Activated T-helper 1 cell treated with anti-CD3 and anti-CD28 coated beads, Interleukin-12 subunit alpha, Interleukin-12 subunit beta, Interleukin-2, Interleukin-4 antibody, amounts not matched to agents 30 ng/mL and 10 ng/mL and 1 ng/mL, durations not matched to agents 14 hours and 24 hours and 36 hours (primary cell): ENCODE measurements at places on chromosomes 1 and 21. TPM values are rescaled to one million over a fixed set of nuclear protein-coding genes. Genes with fewer than 3 reads are reported as not detected.

- DNase-seq: no peak
These were observed 8.3 kb upstream of the CSF1 start for GRCh38 chr1:109902204-109902985.

GRCh38 chr1:25765923-25766589 is 33.9 kb upstream of the SELENON start:
- DNase-seq: no peak

- DNase-seq: no peak
These were observed 18.9 kb downstream of the HTR1D start for GRCh38 chr1:23198373-23198772.

DNA sequence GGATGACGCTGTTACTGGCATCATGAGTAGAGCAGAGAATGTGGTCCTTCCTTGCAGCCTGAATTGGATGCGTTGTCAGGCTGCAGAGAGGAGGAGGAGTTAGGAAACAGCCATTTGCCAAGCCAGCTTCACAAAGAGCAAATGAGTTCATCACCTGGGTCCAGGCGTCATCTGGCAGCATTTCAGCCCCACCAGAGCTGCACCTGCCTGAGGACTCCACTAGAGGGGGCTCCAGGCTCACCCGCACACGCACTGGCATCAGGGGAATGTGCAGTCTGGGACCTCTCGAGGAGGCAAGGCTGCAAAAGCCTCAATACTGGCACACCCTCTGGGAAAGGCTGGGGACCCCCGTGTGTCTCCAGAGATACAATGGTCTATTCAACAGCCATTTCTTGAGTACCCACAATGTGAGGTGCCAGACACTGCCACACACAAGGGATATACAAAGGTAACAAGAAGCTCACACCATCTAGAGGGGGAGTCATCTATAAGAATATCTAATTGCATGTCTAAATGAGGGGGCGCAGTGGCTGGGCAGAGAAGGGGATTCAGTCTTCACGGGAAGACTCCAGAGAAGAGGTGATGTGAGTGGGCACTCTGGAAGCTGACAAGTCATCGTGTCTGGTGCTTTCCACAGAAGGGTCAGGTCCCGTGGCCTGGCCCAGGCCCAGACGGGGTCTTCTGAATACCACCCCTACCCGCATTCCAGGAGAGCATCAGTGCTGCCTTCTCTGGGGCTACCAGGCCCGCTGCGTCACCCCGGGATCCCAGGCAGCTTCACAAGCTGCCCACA is 53.5 kb upstream of the CNTN2 start:
- peak; percentile 44 for DNase-seq

KCNT2 gene
- total RNA-seq: not detected in 2 replicates
